ENCODE measurements at places on chromosomes 12 and 14.

- no peak for DNase-seq
These were observed 15.5 kb downstream of the CDCA4 start for GRCh38 chr14:105005329-105005928.

- no peak for DNase-seq
These were observed 98.7 kb downstream of the CAND1 start for GRCh38 chr12:67367843-67368242.

DNA sequence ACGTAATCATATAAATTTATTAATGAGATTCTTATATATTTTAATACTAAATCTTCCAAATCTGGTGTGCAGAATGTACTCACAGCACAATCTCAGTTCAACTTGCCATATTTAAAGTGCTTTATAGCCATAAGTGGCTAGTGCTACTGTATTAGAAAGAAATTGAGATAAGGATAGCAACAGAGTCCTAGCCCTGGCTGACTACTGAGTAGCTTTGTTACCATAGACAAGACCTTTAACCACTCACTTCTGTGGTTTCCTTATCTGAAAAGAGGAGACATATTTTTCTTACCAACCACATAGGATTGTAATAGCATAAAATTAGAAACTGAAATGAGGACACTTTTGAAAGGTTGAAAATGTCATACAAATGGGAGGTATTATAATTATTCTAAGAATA lies 2.0 kb upstream of the CHURC1 start:
- DNase-seq = peak; percentile 54

DNA sequence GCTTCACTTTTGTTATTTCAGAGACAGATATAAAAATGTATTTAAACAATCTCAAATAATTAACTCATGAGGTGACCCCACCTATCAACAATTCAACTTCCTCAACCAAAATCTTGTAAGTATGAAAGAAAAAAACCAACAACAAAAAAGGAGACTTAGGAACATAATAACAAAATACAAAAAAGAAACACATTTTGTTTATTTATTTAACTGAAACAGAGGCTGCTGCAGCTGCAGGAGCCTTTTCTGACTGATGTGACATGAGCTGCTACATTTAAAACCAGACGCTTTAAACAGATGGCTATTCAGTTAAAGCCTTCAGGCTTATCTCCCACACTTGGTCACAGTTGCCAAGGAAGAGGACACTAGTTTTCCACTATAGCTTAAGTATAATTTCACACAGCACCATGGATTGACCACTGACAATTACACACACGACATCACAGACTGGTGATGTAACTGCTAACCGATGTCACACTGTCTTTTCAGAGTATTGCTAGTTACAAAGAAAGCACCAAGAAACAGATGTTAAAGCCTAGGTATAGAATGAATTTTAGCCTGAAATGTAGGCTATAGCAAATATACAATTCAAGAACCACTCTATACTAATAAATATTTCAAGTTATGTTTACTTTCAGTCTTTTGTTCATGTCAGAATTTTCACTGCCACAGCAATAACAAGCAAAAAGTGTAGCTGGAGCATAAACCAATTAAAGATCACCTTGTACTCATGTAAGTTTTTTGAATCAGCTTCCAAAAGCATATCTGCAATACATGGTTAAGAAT lies 113.0 kb downstream of the MED13L start:
- no peak for DNase-seq

DNA sequence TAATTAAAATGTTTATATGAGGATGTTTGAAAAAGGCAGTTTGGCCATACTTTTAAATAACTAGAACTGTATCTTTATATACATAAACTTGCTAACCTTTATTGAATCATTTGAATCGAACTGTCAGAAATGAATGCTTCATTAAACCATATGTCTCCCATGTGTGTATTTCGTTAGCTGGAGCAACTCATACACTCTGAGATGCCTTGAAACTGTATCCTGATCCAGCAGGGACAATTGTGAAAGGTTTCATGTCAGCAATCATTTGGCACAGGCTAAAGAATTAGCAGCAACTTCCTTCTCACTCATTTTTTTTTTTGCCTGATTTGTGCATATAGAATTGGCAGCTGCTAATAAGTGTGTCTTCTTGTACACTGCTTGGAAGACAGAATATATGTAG lies 109.9 kb downstream of the NAV3 start:
- DNase-seq = no peak

- no peak for DNase-seq
These were observed 29.7 kb downstream of the R3HDM2 start for GRCh38 chr12:57401165-57401564.

DNA sequence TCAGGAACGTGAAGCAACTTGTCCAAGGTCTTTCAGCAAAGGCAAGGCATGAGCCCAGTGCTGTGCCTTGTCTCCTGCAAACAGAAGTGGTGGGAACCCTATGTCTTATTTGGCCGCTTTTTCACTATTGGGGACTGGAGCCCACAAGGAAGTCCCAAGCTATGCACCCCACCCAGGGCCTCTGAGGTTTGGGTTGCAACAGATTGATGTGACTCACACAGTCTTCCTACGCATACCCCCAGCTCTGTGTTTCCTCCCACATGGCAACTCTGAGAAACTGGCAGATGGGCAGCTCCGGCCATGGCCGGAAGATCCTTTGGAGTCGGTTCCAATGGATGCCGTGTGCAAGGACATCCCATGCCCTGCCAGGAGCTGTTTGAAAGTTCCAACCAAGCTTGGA lies 28.3 kb upstream of the CMKLR1 start:
- DNase-seq = no peak

DNA sequence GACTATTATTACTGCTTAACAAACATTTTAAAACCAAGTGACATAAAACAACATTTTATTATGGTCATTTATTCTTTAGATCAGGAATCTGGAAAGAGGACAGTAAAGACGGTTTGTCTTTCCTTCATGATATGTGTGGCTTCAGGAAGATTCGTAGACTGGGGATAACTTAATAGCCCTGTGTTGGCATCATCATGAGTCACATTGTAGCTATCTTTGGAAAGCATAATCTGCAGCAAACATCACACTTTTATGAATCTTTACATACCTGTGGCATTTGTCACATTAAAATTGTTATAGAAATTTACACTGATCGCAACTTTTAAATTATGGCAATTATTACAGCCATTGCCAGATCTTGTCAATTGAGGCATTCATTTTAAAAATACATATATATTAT lies 397.1 kb downstream of the NOVA1 start:
- DNase-seq = no peak

DNA sequence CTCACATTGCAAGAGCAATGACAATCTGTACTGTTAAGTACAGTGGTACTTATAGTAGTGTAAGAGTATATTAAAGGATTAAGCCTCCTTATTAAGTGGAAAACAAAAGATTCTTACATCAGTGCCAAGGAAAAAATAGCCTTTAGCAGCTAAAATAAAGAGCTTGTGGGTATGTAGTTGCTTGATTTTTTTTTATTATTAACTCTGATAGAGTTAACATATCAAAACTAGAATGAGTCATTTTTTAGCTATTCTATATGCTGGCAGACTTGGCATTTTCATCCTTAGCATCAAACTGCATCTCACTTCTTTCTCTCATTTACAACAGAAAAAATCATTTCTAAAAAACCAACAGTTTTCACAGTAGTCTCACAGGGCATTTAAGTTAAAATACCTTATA lies 86.5 kb downstream of the ATP2B1 start:
- no peak for DNase-seq

DNA sequence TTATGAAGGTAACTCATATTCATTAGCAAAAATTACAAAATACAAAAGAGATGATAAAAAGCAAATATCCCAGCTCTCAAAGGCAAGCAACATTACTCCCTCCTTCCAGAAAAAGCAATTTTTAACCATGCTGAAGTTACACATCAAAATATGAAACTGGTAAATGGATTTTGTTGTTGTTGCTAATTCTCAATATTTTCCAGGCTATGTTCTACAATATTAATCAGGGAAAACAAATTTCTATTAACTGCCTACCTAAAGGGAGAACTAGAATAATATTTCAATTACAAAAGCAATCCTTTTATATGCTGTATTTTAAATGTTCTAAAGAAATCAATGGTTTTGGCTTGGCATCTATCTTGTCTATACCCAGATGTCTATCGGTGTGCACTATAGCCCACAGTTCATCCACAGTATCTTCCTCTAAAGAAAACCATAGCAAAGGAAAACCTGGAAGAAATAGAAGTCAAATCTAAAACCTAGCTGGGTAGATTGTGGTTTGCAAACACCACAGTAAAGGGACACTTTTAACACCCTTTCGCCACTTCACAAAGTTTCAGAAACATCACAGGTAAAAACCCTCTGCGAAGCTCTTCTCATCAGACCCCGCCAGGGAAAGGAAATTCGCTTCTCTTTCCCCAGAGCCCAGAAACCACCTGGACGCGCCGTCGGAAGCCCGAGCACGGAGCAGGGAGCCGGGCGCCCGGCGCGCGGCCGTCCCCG lies 32.0 kb downstream of the TC2N start:
- peak; percentile 13 for DNase-seq

GRCh38 chr12:121424624-121424975 lies 24.7 kb downstream of the RNF34 start:
- DNase-seq = no peak

DNA sequence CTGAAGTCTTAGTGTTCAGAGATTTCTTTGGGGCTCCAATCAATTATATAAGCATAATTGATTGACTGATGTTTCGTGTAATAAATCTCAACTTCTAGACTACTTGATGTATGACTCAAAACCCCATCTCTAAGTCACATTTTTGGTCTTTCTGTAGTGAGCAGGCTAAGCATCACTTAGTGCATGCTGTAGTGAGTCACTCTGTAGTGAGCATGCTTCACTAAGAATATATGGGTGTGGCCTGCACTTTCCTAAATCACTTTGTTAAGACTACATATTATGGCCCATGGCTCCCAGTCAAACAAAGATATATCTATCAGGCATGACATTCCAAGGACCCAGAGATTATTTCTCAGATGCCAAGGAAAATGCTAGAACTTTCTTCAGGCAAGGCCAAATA lies 909.4 kb upstream of the LRFN5 start:
- no peak for DNase-seq

DNA sequence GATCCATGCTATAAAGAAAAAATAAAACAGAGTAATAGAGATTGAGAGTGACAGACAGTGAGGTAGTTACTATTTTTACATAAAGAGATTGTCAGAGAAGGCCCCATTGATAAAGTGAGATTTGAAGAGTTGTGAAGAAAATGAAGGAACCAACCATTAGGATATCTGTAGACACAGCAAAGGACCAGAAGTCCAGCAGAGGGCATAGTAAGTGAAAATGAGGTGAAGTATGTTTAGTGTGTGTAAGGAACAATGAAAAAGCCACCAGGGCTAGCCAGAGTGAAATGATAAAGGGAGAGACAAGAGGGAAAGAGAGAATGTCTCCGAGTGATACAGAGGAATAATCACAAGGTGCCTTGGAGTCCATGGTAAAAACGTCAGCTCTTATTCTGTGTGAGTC lies 411.0 kb downstream of the NELL2 start:
- no peak for DNase-seq

- DNase-seq = no peak
These were observed 4.3 kb downstream of the OASL start for GRCh38 chr12:121034616-121035305.

- no peak for DNase-seq
These were observed 99.3 kb upstream of the SFSWAP start for GRCh38 chr12:131611416-131612091.

- DNase-seq = peak; percentile 43
These were observed 259.9 kb upstream of the DDHD1 start for GRCh38 chr14:53412819-53413675.

Data from T-helper 2 cell (primary cell).